Stimulated activated CD4-positive, alpha-beta T cell treated with anti-CD3 and anti-CD28 coated beads, Interleukin-4, amount 100 ng/mL, for 4 hours (primary cell): ENCODE measurements at places on chromosomes 2 and 18.

GRCh38 chr2:212284166-212284565 is 254.4 kb downstream of the ERBB4 start:
- no peak for DNase-seq

DNA sequence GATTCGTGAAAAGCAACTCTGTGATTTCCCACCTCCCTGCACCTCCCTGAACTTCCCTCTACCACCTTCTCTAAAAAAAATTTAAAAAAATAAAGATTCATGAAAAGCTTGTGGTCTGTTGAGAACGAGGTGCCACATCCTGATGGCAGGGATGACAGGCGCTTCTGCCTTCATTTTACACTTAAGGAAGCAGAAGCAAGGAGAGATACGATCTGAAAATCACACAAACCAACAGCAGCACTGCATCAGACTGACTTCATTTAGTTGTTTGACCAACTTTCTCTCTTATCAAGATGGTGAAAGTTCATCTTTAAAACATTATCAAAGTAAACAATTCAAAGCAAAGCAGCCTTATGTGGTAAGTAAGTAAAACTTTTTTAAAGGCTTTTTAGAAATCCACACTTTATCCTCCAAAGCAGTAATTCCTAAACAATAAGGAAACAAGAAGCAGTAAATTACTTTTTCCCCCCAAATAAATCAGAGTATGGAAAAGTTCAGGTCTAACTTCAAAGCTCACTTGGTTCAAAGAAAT is 15.5 kb downstream of the WDFY1 start:
- DNase-seq = no peak

GRCh38 chr2:160934263-160934662 is 226.0 kb upstream of the TANK start:
- no peak for DNase-seq

- no peak for DNase-seq
These were observed 73.2 kb downstream of the MAP4K4 start for GRCh38 chr2:101770726-101771125.

DNA sequence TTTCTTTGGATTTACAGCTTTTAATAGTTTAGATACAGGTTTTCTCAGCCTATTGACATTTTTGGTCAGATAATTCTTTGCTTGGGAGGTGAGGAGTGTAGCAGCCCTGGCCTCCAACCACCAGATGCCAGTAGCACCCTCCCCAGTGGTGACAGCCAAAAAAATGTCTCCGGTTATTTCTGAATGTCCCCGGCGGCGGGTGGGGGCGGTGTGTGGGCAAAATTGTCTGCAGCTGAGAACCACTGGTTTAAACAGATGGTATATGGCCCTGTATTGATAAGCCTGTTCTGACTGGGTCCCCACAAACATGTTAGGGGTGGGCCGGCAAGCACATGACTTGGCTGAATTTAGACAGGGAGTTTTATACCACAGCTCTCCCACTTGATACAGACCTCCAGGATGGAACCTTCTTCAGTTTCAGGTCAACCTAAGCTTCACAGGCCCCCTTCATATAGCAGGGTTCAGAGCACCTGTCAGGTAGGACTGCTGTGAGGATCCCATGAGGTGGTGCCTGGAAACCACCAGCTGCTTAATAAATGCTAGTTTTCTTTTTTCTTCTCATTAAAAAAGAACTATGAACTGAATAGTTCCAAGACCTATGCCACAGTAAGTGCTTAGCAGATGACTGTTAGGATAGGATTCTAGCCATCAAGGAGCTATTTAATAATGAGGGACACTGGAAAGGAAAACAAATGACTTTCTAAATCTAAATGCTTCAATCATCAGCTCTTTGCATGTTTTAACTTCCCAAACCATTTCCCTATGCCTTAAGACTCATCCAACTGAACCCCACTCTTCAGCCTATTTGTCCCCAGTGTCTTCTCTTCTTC is 18.1 kb downstream of the LPIN2 start:
- peak; percentile 62 for DNase-seq

DNA sequence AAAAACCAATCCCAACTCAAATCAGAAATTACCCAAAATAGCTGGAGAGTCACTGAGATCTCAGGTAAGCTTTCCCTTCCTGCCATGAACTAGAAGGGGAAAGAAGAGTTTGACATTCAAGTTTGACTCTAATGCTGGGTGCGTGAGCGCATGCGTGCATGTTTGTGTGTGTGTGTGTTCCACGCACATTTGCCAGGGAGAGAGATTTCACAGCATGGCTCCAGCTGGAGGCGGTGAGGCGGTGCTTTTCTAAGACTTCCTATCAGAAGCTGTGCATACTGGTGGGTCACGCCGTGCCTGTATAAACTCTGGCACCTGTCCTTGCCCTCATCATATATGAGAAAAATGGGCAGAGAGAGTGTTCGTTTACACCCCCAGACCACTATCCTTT is 116.2 kb downstream of the MSH2 start:
- no peak for DNase-seq

GRCh38 chr2:159711562-159712142 is 654 bp upstream of the MARCHF7 start:
- no peak for DNase-seq

DNA sequence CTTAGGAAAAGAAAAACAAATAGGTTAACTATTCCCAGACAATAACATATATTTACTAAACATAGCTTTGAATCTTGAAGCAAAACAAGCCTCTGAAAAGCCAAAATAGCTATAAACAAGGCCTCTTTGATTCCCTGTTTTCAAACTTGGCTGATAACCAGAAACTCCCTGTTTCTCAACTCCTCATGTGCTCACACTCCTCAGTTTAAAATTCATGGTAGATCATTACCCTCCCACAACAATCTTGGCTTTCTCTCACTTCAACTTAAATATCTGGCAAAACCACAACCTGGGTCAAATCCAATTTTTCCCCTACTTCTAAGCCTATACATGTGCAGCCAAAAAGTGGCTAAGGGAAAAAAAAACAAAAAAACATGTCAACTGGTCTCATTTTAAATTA is 15.6 kb downstream of the SUCLG1 start:
- DNase-seq = no peak

DNA sequence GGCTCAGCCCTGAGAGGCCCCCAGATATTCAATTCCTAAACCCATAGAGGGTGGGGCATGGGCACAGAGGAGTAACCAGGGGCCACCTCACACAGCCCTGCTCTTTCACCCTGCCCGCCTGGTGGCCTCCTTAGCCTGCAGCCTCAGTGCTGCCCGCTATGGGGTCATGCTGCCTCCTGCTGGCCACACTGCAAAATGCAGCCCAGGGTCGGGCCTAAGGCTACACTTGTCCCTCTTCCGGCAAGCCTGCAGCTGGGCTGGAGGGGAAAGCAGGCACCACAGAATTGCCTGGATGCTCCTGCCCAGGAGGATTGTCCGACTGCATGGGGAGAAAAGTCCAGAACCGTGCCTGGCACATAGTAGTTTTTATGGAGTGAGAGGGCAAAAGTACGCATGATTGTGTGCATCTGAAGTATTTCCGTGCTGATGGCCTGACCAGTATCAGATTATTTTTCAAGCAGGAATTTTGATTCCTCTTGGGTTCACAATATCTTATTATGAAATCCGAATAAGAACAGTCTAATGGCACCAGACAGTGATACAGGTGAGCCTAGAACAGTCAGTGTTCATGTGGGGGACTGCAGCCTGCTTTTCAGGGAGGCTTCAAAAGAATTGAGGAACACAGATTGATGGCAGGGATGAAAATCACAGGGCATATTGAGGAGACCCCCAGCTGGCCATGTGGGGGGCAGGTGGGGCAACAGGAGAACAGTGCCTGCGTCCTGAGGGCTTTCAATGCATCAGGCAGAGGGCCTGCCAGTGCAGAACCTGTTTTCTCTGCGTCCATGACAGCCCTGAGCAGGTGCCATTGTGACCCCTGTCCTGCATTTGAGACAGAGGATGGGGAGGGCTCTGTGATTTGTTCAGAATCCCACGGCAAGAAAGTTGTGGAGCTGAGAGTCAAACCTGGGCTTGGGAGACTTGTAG is 51.2 kb upstream of the ALPP start:
- DNase-seq = peak; percentile 67

- no peak for DNase-seq
These were observed 114.6 kb downstream of the MYO5B start for GRCh38 chr18:50080316-50080715.
